Myocyte (in vitro differentiated cells): ENCODE measurements at places on chromosomes 5 and 9. TPM values are rescaled to one million over a fixed set of nuclear protein-coding genes. Genes with fewer than 3 reads are reported as not detected.

CYSRT1 gene
- 1.4 and 2.0 TPM in 2 replicates for total RNA-seq

PCDHGA9 gene
- 0.88 and 1.7 TPM in 2 replicates for total RNA-seq

CD72 gene
- total RNA-seq = 2.2 TPM in 2 replicates

GRCh38 chr5:139113892-139114291 lies 84.3 kb downstream of the SIL1 start:
- peak; percentile 60 for DNase-seq

- peak; percentile 20 for DNase-seq
Observed at GRCh38 chr9:95307538-95307937, 10.0 kb downstream of the FANCC start.

- DNase-seq = peak; percentile 19
Observed at GRCh38 chr5:87329114-87329513, 61.4 kb downstream of the RASA1 start.

DNA sequence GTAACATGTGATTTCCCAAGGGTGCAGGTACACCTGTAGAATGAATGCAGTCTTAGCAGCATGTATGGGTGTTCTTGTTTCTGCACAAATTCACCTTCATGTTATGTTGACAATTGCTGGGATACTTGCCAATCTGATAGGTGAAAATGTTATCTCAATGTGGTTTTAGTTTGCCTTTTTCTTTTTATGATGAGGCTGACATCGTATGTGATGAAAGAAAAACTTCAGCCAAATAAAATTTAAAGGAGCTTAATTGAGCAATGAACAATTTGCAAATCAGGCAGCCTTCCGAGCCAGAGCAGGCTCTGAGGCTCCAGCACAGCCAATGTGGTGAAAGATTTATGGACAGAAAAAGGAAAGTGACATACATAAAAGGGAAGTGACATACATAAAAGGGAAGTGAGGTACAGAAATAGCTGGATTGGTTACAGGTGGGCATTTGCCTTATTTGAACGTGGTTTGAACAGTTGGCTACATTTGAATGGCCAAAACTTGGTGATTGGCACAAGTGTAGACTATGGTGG lies 10.5 kb downstream of the TAL2 start:
- no peak for DNase-seq

GRCh38 chr9:136539427-136540421 lies 6.1 kb downstream of the NOTCH1 start:
- DNase-seq = no peak

GRCh38 chr5:89320421-89321277 lies 437.7 kb upstream of the MEF2C start:
- DNase-seq = no peak

DNA sequence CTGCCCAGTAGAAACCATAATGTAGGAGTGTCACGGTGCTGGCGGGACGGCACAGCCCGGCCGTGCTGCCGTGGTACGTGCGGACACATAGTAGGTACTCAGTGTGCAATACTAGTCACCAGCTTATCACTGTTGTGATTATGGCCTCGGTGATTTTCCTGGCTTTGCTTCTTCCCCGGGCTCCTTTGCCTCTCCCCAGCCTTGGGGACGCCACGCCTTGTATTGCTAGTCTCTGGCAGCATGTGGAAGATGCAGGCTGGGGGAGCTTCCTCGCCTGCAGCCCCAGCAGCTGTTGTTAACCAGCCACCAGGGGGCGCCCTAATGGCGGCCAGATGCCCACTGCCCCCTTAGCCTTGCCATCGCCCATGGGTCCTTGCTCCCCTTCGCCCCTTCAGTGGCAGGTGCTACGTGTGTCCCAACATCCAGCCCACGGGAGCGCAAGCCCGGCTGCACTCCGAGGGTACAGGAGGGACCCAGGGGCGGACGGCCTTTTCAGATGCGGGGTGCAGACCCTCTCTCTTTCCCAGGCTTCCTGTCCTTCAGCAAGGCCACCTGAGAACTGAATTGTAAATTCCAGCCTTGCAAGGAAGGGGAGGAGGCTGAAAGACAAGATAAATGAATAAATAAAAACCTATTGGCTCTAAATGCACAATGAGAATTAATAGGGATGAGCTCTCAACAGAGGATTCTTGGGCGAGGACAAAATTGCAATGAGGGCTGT lies 8.0 kb downstream of the NTNG2 start:
- peak; percentile 54 for DNase-seq

VAV2 gene
- 7.5 and 10.4 TPM in 2 replicates for total RNA-seq

PDZD2 gene
- not detected in 2 replicates for total RNA-seq

GRCh38 chr5:143405063-143405848 lies 1.8 kb upstream of the NR3C1 start:
- peak; percentile 89 for DNase-seq

DNA sequence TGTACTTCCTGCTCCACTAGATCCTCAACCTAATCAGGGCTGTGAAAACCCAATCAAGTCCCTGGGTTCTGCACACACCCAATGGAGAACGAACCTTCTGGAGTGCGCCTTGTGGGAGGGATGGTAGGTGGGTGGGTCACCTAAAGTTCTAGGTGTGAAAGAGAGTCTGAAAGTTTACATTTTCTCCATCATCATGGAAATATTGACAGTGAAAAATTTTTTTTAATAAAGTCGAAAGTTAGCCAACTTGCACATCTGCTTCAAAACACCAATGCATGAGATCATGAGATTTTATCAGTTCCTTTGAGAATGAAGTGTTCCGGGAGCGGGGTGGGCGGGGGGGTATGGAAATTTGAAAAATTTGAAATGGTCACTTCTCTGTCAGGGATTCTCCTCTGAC lies 21.7 kb downstream of the TAF11L14 start:
- no peak for DNase-seq
